ENCODE measurements at places on chromosomes 13 and 19.
A peak's percentile ranks its signal among the peaks of the same experiment; 100 is the strongest.

DNA sequence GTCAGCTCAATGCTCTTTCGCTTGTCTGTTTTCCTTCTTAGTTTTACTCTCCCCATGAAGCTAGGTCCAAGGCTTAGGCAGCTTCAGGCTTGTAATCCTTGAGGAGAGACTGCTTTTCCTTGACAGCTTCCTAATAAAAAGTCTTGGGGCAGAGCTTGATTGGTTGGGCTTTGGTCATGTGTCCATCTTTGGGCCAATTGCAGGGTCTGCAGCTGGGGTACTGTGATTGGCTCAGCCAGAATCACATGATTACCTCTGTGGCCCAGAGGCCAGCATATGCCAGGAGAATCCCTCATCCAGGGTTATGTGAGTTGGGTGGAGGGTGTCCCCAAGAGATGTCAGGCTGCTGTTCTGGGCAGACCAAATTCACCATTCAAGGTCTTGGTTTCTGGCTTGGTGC lies 8.1 kb downstream of the KLK1 start:
- DNase-seq = no peak

DNA sequence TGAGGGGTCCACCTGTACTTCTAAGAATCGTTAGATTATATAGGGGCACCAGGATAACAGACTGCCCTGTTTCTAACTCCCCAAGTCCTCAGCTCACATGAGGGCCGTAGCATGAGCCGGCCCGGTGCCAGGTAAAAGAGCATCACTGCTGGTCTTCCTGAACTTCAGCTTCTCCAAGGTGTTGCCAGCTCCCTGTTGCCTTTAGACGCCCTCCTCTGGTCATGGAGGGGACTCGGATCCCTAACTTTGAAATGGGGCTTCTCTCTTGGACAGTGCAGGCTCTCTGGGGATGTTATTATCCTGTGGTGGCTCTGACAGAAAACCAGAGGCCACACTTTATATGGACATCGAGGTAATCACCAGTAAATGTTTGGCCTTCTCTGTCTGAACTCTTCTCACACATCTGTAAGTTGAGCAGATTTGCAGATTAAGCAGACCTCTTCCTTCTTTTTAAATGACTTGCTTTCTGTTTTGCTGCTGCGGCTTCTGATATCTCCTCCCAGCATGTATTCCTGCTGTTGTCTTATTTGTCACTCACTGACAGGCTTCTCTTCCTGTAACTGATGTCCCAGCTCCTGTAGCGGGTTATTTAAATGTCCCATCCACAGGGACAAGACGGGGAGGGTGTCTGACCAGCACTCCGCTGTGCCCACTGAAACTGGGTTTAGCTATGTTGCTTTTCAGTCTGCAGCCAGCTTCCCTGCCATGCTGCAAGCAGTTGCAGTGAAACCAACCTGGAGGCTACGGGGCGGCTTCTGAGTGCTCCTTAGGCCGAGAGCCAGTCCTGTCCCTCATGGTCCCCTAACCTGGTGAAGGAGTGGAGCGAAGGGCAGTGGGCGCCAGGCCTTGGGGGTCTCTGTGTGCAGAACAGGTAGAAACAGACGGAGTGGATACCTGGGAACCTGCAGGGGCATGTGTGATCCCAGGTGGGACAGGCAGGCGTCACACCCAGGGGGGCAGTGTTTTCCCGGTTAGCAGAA lies 39.2 kb downstream of the TSSK6 start:
- DNase-seq = peak; percentile 20

DNA sequence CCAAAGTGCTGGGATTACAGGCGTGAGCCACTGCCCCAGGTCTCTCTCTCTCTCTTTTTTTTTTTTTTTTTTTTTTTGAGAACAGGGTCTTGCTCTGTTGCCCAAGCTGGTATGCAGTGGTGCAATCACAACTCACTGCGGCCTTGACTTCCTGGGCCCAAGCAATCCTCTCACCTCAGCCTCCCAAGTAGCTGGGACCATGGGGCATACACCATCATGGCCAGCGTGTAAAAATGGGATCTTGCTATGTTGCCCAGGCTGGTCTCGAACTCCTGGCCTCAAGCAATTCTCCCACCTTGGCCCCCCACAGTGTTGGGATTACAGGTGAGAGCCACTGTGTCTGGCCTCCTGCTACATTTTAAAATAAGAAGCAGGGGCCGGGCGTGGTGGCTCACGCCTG lies 19.1 kb upstream of the FBN3 start:
- DNase-seq = no peak

DNA sequence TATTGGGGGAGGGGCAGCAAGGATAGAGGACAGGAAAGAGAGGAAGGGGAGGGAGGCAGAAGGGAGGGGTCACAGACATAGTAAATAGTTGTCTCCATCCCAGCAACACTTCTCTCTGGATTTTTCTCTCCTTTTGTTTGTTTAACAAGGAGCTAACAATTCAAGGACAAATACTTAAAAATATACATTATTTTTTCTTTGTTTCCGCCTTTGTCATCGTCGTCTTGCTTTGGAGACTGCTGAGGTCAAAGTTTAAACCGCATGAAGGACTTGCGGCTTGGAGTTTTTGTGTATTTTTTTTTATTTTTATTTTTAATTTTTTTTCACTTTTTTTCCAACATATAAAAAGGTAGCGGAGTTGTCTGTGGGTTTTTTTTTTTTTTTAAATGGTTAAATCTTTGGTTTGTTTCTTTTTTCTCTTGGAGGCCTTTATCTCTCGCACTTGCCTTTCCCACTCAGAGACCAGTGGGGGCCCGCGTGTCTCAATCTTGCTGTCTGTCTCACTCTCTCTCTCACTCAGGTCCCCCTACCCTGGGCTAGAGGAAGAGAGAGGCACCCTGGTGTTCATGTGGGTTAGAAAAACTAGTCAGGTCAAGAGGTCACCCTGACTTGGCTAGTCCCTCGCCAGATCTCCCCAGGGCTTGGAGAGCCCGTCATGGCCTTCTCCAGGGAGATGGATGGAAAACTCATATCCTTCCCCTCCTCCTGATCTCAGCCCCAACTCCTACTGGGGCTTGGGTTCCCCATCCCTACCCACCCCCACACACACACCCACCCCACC lies 11.0 kb downstream of the ZNF574 start:
- no peak for DNase-seq
